Foreskin fibroblast (primary cell): ENCODE measurements at places on chromosomes 2 and 18.

DNA sequence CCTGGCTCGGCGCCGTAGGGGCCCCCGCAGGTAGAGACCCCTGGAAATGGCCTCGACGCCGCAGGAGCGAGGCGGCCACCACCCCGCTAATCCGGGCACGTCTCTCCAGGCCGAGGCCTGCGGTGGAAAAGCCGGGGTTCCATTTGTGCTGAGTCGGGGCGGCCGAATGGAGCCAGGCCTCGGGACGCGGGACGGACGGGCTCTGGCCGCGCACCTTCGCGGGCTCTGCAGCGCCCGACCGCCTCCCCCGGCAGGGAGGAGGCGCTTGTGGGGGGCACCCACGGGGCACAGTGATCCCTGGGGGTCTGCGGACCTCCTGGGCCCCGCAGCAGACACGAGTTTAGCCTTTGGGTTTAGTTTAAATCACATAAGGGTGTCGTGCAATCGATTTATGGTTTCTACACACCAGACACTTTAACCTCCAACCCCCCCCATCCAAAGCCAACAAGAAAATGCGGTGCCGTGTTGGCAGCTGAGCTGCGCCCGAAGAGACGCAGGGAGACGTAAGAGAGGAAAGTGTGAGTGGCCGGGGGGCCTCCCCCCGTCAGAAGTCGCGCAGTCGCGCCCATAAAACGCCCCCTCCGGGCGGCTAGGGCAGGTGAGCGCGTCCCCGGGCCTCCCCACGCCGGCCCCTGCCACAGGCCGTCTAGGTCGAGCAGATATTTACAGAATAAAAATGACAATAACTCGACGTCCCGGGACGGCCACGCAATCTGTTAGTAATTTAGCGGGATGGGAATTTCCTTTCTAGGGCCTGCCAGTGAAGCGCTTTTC, 1.0 kb upstream of the NFATC1 start:
- peak; percentile 23 for DNase-seq

GRCh38 chr2:62343636-62344337, 147.9 kb downstream of the B3GNT2 start:
- no peak for DNase-seq

- no peak for DNase-seq
Observed at GRCh38 chr2:170214309-170214948, 36.5 kb downstream of the MYO3B start.

DNA sequence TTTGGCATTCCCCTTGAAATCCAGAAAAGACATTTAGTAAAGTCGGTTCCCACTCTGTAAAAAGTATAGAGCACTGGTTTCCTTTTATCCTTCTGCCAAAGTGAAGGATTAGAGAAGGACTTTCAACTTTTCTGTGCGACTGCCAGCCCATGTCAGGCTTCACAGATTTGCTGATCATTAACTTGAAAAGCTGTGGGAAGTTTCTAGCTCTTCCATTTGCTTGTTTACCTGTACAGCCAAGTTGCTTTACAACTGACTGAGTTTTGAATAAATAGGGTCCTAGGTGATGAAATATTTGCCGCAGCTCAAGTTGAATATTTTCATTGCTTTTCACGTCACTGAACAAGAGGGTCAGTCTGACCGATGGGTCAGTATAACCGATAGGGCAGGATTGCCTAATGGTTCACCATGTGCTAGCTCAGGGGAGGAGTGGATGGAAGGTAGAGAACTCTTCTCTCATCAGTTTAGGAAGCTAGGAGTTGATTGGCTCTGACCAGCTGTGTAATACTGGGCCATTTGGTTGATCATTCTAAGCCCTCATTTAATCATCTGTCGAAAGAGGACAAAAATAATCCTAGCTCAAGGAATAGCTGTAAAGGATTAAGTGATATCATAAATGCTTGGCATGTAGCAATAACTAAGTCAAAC, 30.4 kb downstream of the UPP2 start:
- DNase-seq, result no peak

- no peak for DNase-seq
Observed at GRCh38 chr2:188235364-188235763, 56.3 kb upstream of the GULP1 start.
